SK-N-SH (cell line): ENCODE measurements at places on chromosomes 2 and 18.

DNA sequence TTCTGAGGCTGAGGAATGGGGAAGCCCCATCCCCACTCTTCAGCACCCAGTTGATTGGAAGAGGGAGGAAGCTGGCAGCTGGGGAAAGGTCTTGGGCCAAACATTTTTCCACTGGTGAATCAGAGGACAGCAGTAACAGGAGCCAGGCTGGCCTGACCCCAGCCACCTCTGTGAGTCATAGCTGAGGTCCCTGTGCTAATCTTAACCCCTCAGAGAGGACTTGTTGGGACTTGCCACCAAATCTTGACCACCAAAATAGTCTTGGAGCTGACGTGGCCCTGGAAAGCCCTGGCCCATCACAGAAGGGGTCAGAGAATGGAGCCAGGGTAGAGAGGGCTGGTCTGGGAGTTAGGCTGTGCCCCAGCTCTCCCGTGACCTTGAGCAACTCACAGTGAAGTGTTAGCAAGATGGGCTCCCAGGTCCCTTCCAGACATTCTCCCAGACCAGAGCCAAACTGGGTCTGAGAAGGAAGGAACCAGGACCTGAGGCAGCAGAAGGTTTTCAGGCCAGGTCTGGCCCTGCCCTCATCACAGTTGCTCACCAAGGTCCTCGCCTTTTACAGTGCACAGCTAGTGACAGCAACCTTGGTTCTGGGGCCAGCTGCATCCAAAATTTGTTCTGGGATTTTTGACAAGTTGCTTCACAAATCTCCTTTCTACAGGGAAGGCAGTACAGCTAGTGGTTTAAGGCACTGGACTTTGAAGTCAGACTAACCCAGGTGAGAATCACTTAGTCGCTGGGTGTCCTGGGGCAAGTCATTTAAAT lies 266.6 kb downstream of the CYP26B1 start:
- no peak for DNase-seq

DNA sequence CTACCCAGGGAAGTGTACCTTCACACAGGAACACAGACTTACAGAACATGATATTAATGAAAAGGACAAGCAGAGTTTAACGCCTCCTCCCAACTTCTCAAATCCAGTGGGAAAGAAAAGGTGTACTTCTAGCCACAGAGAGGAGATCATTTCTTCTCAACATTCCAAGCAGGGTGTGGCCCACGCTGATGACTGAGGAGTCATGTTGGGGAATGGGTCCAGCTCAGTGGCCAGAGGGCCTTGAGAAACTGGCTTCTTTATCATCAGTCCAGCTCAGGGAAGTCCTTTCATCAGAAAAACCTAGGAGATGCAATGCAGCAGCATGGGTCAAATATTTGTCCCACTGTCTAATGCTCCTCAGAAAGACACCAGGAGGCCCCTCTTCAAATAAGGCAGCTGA lies 63.0 kb downstream of the RBM43 start:
- DNase-seq: no peak

- no peak for DNase-seq
Observed at GRCh38 chr18:36761186-36761698, 67.6 kb downstream of the TPGS2 start.

- DNase-seq: no peak
Observed at GRCh38 chr18:8212896-8213780, 396.1 kb upstream of the RAB12 start.

- no peak for DNase-seq
Observed at GRCh38 chr2:1709946-1710560, 34.3 kb downstream of the PXDN start.

- no peak for DNase-seq
Observed at GRCh38 chr18:27411911-27412310, 226.8 kb upstream of the CHST9 start.

GRCh38 chr2:241182531-241183133 lies 5.8 kb upstream of the ANO7 start:
- DNase-seq: no peak

GRCh38 chr2:206095536-206096332 lies 9.8 kb upstream of the INO80D start:
- DNase-seq: no peak

DNA sequence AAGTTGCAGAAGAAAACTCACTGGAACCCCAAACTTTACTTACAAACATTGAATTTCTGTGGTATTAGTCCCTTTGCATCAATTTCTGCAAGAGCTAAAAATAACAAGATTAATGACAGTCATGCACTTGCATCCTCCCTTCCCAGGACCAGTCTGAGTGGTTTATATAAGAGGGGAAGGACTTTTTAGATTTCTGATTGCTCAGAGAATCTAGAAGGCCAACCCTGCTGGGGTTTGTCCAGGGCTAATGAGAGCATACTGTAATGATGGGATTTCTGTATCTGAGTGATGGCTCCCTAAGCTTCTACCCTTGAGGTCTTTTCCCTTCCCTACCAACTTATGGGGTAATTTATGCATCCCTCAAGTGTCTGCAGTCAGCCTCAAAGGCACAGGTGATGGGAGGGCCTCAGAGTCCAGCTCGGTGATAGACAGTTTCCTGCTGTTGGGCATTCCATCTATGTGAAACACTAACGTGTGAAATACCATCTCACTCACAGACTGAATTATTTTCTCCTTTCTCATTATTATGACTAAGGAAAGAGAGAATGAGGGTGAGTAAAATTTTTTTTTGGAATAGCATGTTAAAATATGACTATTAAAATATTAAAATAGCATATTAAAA lies 556.3 kb downstream of the RIT2 start:
- no peak for DNase-seq

- DNase-seq: no peak
Observed at GRCh38 chr2:105910497-105911238, 166.0 kb downstream of the NCK2 start.

DNA sequence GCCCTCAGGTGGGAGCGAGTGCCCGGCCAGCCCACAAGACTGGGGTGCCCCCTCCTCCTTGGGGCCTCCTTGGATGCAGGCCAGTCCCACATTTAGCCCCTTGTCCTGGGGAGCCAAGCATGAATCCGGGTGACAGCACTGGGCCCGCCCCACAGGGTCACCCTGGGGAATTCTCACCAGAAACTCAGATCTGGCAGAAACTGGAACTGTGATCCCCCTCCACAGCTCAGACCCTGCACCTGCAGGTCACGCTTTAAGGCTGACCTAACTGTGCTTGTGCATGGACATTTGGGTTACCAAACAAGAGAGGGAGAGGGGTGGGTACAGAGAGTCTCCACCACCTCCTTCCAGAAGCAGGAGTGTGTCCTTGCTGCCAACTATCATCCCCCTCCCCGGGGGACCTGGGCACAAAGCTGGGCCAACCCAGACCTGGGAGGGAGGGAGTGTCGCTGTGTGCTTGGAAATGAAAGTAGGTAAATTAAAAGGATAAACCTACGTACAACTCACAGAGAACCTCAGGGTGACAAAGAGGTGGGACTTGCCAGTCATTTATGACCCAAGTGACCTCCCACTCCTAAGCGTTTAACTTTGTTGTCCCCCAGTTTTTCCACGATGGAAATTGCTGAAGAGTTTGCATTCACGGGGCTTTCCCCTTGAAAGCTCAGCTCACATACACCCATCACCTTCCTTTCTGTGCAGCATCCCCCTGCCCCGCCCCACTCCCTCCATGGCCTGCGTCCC lies 9.1 kb downstream of the ITM2C start:
- no peak for DNase-seq

DNA sequence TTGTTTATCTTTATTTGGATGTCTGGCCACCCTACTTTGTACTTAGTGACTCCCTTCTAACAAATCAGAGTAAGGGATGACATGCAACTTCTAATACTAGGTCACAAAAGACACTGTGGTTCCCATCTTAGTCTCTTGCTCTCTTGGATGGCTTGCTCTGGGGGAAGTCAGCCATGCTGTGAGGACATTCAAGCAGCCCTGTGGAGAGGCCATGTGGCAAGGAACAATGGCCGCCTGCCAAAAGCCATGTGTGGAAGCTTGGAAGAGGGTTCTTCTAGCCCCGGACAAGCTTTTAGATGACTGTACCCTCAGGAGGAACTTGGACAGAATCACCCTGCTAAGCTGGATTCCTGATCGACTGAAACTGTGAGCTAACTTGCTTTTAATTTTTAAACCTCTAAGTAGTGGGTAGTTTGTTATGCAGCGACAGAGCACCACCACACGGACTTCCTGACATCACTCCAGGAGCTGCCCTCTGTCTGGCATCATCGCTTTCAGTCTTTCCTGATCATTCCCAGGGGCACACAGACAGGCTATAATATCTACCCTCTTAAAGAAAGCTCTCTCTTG lies 116.8 kb upstream of the ODC1 start:
- no peak for DNase-seq

- no peak for DNase-seq
Observed at GRCh38 chr2:19843992-19844515, 57.7 kb downstream of the TTC32 start.

DNA sequence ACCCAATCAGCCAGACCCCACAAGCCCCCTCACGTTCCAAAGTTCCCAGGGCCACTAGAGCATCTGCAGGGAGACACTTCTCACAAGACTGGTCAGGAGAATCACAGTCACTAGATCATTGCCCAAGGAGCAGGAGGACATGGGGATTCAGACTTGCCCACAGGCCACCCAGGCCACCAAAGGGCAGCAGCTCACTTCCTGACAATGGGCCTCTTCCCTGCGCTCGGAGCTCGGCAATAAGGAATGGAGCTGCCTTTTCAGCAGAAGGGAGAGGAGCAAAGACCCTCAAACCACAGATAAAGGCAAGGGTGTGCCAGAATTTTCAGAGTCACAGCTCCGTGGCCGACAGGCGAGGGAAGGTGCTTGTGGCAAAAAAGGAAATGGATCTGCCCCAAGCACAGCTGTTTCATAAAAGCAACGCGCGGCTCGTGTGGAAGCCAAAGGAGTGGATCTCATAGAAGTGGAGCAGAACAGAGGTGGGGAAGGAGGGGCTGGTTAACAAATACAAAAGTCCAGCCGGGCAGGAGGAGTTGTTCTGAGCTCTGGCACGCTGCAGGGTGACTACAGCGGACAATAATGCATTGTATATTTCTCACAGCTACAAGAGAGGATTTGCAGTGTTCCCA lies 72.1 kb downstream of the EDAR start:
- DNase-seq: no peak

DNA sequence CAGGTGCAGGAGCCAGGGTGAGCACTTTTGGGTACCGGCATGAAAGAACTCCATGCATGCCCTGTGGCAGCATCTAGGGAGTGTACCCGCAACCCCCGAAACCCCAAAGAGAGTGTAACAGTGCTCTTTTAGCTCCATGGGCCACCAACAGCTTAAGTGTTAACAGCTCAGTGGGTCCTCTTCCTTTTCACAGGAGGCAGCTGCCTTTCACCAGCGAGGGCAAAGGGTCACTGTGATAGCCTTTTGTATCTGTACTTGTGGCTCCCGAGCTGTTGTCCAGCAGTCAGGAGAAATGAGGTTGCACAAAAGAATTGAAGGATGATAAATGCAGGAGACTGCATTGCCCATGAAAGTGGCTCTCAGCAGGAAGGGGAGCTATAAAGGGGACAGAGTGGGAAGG lies 1166.3 kb upstream of the ACVR2A start:
- DNase-seq: no peak

- no peak for DNase-seq
Observed at GRCh38 chr2:46382331-46383112, 85.3 kb downstream of the EPAS1 start.

DNA sequence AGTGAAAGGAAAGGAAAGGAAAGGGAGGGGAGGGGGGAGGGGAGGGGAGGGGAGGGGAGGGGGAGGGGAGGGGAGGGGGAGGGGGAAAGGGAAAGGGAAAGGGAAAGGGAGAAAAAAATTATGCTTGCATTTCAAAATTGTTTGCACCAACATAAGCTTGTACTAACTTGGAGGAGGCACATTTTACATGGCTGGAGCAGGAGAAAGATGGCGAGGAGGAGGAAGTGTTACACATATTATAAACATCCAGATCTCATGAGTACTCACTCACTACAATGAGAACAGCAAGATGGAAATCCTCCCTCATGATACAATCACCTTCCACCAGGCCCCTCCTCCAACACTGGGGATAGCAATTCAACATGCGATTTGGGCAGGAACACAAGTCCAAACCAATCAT lies 660.2 kb upstream of the CDH2 start:
- DNase-seq: no peak

DNA sequence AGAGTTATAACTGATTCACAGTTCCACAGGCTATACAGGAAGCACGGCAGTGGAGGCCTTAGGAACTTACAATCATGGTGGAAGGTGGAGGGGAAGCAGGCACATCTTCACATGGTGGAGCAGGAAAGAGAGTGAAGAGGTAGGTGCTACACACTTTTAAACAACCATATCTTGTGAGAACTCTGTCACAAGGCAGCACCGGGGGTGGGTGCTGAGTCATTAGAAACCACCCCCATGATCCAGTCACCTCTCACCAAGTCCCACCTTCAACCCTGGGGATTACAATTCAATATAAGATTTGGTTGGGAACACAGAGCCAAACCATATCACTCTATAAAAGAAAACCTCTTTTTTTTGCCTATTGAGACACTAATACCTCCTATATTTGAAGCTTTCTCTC lies 1108.5 kb upstream of the CDH2 start:
- DNase-seq: no peak

DNA sequence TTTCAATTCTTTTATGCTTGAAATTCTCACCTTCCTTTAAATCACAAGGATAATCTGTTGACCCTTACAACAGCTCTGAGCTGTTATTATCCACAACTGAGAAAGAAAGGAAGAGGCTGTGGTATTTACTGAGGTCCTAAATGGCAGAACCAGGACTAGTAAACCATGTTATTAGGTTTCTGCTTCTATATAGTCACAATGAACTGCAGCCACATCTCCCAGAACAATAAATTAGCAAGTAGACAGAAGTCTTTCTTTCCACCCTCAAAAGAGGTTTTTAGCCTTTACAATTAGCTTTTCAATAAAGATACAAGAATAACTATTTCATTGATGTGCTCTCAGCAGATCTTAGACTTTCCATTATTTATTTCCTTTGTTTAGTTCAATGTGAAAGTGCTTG lies 374.2 kb downstream of the NRXN1 start:
- no peak for DNase-seq

GRCh38 chr2:47019532-47019931 lies 103.9 kb upstream of the MCFD2 start:
- no peak for DNase-seq

DNA sequence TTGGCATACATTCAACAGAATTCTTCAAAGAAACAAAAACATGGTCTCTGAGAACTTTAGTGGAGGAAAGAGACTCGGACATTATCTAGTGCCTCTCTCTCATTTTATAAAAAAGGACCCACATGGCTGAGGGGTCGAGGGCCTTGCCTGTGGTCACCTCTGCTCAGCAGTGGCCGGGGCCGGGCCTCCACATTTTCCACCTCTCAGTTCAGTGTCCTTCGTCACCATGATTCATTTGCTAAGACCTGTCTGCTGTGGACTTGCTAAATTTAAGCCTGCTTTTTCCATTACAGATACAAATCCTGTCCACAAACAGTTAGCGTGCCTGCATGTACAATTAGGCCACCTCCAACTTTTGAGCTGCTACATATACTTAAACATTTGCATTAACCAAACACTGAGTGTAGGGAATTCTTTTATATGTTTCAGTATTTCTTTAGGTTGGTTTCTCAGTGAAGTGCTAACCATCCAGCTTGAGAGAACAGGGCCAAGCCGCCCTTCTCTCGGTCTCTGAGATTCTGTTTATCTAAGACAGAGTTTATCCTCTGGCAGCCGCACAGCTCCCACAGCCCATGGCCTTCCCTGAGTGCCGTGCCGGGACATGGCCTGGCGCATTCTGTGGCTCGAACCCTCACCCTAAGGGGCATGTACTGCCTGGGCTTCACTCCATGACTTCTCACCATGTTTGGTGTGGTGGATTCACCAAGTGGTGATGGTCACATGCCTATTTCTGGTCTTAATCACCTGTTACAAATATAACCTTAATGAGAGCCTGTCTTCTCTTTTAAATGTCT lies 46.2 kb downstream of the COA5 start:
- no peak for DNase-seq

GRCh38 chr2:59594671-59595222 lies 958.7 kb downstream of the BCL11A start:
- no peak for DNase-seq
